ENCODE measurements at places on chromosomes 6 and 20. TPM values are rescaled to one million over a fixed set of nuclear protein-coding genes. Genes with fewer than 3 reads are reported as not detected.
A peak's percentile ranks its signal among the peaks of the same experiment; 100 is the strongest.

- DNase-seq: peak; percentile 57
Measured at GRCh38 chr6:3750317-3751076, 1.0 kb downstream of the PXDC1 start.

DNA sequence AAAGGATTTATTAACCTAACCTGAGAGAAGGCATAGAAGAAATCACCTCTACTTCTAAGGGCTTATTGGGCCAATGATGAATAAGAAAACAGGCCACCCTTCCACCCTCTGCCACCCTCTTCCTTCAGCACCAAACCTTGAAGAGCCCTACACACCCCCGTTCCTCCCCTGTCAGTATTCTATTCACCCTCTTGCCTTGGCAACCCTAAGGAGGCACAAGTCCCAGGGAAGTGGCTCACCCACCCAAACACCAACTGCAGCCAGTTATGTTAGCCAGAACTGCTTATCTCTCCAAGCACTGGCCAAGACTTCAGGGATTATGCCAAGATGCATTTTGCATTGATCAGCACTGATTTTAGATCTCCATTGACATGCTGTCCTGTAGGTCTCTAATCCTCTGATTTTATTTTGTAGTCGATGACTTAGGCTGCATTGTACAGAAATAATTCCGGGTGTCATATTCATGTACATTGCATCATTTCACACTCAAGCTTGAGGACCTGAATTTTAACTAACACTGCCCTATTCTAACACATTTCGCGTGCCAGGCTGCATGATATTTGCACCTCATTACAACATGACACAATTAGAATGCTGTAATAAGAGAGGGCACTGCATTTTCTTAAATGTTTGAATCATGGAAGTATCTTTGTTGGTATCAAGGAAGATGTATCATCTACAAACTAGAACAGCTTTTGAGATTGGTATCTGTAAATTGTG is 15.7 kb downstream of the CNKSR3 start:
- DNase-seq: no peak

DNA sequence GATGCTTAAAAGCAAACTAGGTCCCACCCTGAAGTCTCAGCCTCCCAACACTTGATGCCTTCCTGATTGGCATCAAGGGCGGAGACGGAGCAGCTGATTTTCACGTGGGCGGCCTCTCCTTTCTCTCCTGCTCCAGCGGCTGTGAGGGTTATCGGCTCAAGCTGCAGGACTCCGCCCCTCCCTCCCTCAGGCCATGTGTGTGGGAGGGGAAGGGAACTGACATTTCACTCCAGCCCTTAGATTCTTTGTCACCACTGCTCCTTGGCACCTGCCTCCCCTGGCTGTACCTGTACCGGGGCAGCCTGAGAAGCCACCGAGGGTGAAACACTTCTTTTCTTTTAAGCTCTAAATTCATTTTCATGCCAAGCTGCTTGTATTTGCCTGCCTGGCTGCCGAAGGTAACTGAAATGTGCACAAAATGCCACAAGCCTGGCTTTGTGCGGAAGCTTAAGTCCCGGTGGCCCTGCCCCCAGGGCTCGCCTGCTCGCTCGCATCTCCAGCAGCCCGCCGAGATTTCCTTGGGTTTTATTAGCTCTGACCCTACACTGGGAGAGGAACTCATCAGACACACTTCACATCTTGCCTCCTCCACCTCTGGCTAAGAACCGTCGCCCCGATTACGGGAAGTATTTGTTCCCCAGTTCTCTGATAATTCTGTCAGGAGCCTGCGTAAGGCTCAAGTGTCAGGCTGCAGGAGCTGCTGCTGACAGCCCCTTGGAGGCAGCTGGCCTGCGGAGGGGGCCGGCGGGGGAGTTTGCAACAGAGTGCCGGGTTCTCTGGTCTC is 9.6 kb upstream of the CPNE5 start:
- DNase-seq: no peak

DNA sequence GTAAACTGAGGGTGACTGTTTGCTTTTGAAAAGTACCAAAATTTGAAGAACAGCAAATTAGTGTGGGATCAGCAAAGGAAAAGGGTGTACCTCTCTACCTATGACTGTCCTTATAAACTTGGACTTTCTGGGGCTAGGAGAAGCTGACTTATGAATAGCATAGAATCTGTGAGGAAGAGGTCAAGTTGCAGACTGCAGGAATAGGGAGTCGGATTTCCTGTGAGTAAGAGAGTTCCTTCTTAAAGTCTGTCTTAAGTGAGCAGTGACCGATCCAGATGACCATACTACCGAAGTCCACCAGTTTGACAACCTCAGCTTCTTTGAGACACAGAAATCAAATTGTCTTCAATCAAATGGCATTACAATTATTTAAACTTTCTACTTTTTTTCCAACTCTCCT is 708.7 kb downstream of the UTRN start:
- DNase-seq: no peak

- DNase-seq: no peak
Measured at GRCh38 chr6:81950877-81951276, 198.4 kb upstream of the TENT5A start.

Gene SLC35B2
- 177 TPM for total RNA-seq

Gene OOEP
- total RNA-seq: not detected

Gene COL12A1
- 272 TPM for total RNA-seq

Gene GJA10
- not detected for total RNA-seq

Gene VGLL2
- total RNA-seq: 0.50 TPM

Data from H4 (cell line).